Tibial nerve (tissue), 4 donors: ENCODE measurements at places on chromosomes 1 and 21.

- no peak for DNase-seq
- H3K4me1 ChIP-seq, result peaks cover 36% of the 10 kb centered on the region
- no peaks in the 10 kb centered on the region for H3K36me3 ChIP-seq
- H3K4me3 ChIP-seq, result no peak overlapping the region
- no peaks in the 10 kb centered on the region for H3K27me3 ChIP-seq
Measured at GRCh38 chr1:108831225-108831624, 25.7 kb downstream of the AKNAD1 start.

GRCh38 chr1:2299131-2299627 lies 71.1 kb downstream of the SKI start:
- peaks cover 2% of the 10 kb centered on the region for H3K36me3 ChIP-seq
- H3K27me3 ChIP-seq, result no peaks in the 10 kb centered on the region
- peaks cover 63% of the 10 kb centered on the region for H3K4me1 ChIP-seq
- H3K4me3 ChIP-seq, result no peak overlapping the region

- no peaks in the 10 kb centered on the region for H3K36me3 ChIP-seq
- H3K4me1 ChIP-seq, result no peaks in the 10 kb centered on the region
- no peak for DNase-seq
- H3K4me3 ChIP-seq, result no peak overlapping the region
Measured at GRCh38 chr1:208326033-208326432, 81.8 kb upstream of the PLXNA2 start.

GRCh38 chr1:232629250-232630046 lies 485 bp downstream of the SIPA1L2 start:
- no peaks in the 10 kb centered on the region for H3K36me3 ChIP-seq
- H3K4me3 ChIP-seq, result peak overlapping the region; percentile 88
- H3K27ac ChIP-seq, result peak overlapping the region; percentile 56

DNA sequence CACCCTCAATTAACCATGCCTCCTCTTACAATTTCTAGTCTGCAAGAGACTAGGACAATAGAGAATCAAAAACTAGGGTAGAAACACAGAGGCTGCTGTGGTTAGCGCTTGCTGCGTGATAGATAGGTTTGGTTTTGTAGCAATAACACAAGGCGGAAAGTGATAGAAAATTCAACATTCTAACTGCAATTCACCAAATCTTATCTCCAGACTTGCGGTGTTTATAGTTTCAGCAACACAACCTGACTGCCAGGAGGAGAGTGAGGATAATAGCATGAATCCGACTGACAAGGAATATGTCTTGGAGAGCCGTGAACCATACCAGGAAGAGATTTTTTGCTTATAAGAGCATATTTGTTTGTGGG lies 30.7 kb upstream of the IFNAR2 start:
- no peak for DNase-seq
- H3K36me3 ChIP-seq, result no peaks in the 10 kb centered on the region
- peaks cover 27% of the 10 kb centered on the region for H3K4me1 ChIP-seq
- H3K27me3 ChIP-seq, result no peaks in the 10 kb centered on the region

GRCh38 chr1:3169665-3170356 lies 100.8 kb downstream of the PRDM16 start:
- no peak for DNase-seq
- no peaks in the 10 kb centered on the region for H3K4me1 ChIP-seq
- H3K4me3 ChIP-seq, result peak overlapping the region; percentile 30
- peak overlapping the region; percentile 79 for H3K27ac ChIP-seq
- H3K27me3 ChIP-seq, result no peaks in the 10 kb centered on the region

DNA sequence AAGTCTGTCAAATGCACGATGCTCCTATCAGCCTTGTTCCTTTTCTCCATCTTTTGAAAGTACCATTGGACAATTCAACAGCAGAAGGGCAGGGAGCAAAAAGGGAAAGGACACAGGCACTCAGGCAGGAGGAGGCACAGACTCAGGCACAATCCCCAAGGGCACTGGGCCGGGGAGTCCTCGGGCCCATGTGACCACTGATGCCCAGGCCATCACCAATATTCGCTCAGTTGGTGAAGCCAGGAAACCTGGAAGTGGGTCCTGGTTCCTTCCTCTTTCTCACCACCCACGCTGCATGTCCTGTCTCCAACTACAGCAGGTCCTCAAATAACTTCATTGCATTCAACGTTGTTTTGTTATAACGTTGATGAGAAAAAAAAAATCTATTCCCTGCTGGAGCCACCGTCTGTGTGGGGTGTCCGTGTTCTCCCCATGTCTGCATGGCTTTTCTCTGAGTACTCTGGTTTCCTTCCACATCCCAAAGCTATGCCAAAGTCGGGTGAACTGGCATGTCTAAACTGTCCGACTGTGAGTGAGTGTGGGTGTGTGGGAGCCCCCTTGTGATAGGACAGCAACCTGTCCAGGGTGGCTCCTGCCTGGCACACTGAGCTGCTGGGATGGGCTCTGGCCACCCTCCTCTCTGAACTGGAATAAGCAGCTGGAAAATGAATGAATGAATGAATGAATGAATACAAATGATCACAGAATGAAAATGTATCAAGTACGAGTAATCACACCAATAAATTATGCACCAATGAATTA lies 12.5 kb downstream of the NID1 start:
- no peak overlapping the region for H3K4me3 ChIP-seq
- no peaks in the 10 kb centered on the region for H3K27me3 ChIP-seq
- DNase-seq, result no peak

DNA sequence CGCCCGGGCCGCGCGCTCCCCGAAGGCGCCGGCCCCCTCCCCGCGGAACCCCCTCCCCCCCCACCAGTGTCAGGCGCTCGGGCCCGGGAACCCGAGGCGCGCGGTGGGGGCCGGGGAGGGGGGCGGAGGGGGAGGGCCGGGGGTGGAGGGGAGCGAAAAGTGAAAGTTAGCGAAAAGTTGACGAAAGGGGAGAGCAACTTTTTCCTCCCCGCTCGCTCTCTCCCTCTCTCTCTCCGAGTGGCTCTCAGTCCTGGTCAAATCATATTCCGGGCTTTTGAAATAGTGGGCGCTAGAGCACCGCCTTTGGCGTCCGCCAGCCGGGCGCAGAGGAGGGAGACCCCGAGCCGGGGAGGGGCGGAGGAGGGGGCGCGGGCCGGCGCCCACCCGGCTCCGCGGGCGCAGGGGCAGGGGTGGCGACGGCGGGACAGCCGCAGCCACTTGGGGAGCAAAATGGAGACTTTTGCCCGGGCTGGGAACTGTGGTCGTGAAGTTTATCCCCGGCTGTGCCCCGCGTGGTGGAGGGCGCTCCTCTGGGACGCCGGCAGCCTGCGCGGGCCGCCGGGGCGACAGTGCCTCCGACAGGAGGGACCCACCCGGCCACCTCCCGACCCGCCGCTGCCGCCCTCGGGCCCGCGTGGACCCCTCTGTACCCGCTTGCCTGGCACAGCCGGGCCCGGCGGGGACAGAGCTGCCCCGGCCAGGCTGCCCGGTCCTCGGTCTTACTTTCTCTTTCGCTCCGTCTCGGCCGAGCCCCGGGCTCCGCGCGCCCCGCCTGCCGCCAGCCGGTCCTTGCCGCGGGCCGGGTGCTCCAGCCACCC lies 697 bp downstream of the PRDM16 start:
- peaks cover 14% of the 10 kb centered on the region for H3K4me1 ChIP-seq
- H3K27me3 ChIP-seq, result no peaks in the 10 kb centered on the region
- peak overlapping the region; percentile 57 for H3K4me3 ChIP-seq
- H3K27ac ChIP-seq, result peak overlapping the region; percentile 97
- DNase-seq, result peak; percentile 30

GRCh38 chr1:170544624-170545023 lies 12.7 kb downstream of the GORAB start:
- H3K36me3 ChIP-seq, result peaks cover 5% of the 10 kb centered on the region
- no peaks in the 10 kb centered on the region for H3K4me1 ChIP-seq
- H3K27me3 ChIP-seq, result no peaks in the 10 kb centered on the region
- no peak overlapping the region for H3K4me3 ChIP-seq

- H3K27ac ChIP-seq, result peak overlapping the region; percentile 9
- no peak for DNase-seq
- H3K36me3 ChIP-seq, result no peaks in the 10 kb centered on the region
- no peak overlapping the region for H3K4me3 ChIP-seq
- H3K4me1 ChIP-seq, result no peaks in the 10 kb centered on the region
Measured at GRCh38 chr1:54927472-54928240, 40.7 kb upstream of the DHCR24 start.

GRCh38 chr1:25996966-25997827 lies 666 bp downstream of the PAFAH2 start:
- H3K4me3 ChIP-seq, result peak overlapping the region; percentile 40
- DNase-seq, result peak; percentile 70
- H3K36me3 ChIP-seq, result no peaks in the 10 kb centered on the region
- peak overlapping the region; percentile 80 for H3K27ac ChIP-seq

- H3K4me1 ChIP-seq, result no peaks in the 10 kb centered on the region
- no peak overlapping the region for H3K27ac ChIP-seq
- H3K27me3 ChIP-seq, result no peaks in the 10 kb centered on the region
- no peak overlapping the region for H3K4me3 ChIP-seq
- DNase-seq, result no peak
Measured at GRCh38 chr1:33524586-33524985, 52.1 kb downstream of the ZSCAN20 start.

GRCh38 chr1:43324810-43325209 lies 12.8 kb upstream of the MPL start:
- H3K27ac ChIP-seq, result no peak overlapping the region
- H3K4me3 ChIP-seq, result no peak overlapping the region
- no peaks in the 10 kb centered on the region for H3K36me3 ChIP-seq
- H3K4me1 ChIP-seq, result no peaks in the 10 kb centered on the region
- no peak for DNase-seq
- no peaks in the 10 kb centered on the region for H3K27me3 ChIP-seq

DNA sequence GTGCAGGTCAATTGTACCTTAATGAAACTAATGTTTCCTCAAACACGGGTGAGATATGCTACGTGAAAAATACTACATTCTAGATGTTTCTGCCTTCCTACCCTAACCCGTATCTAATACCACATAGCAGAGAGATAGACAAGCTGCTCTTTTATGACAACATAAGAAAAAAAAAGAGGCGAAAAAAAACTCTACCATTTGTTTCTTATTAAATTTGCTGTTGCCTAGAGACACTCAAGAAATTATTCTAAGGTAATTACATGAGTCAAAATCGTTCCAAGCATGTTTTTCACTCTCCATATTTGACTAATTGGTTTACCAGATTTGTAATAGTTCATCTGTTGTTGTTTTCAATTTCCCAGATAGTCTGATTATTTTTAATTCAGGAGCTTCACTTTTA lies 27.4 kb downstream of the PALMD start:
- H3K27ac ChIP-seq, result no peak overlapping the region
- H3K4me1 ChIP-seq, result no peaks in the 10 kb centered on the region
- no peaks in the 10 kb centered on the region for H3K27me3 ChIP-seq
- no peak overlapping the region for H3K4me3 ChIP-seq
- no peak for DNase-seq

- H3K4me1 ChIP-seq, result no peaks in the 10 kb centered on the region
- H3K27me3 ChIP-seq, result no peaks in the 10 kb centered on the region
- H3K36me3 ChIP-seq, result no peaks in the 10 kb centered on the region
Measured at GRCh38 chr1:89081005-89081404, 16.0 kb upstream of the GBP1 start.

DNA sequence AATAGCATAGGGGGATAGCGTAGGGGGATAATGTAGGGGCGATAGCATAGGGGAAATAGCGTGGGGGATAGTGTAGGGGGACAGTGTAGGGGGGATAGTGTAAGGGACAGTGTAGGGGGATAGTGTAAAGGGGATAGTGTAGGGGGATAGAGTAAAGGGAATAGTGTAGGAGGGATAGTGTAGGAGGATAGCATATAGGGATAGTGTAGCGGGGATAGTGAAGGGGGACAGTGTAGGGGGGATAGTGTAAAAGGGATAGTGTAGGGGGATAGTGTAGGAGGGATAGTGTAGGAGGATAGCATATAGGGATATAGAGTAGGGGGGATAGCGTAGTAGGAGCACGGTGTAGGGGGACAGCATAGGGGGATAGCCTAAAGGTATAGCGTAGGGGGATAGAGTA lies 14.1 kb upstream of the ARF1 start:
- no peaks in the 10 kb centered on the region for H3K4me1 ChIP-seq
- H3K27me3 ChIP-seq, result no peaks in the 10 kb centered on the region
- no peaks in the 10 kb centered on the region for H3K36me3 ChIP-seq
- no peak overlapping the region for H3K27ac ChIP-seq

DNA sequence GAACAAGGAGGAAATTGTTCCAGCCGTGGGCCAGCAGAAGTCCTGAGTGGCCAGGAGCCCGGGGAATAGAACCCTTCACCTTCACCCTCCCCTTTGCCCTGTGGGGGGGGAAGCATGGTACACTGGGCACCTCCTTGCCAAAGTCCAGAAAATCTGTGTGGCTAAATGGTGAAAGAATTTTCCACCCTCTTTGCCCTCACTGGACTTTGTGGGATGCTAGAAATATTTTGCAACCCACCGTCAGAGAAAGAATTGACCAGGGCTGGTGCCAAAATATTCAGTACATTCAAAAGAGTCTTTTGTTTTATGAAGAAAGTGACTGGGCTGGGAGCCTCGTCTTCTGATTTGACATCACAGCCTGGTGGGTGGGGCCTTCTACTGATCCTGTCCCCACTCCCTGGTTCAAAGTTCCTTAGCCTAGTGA lies 14.6 kb downstream of the NFASC start:
- no peak overlapping the region for H3K4me3 ChIP-seq
- H3K27me3 ChIP-seq, result no peaks in the 10 kb centered on the region
- peak; percentile 49 for DNase-seq

- no peak overlapping the region for H3K27ac ChIP-seq
- no peaks in the 10 kb centered on the region for H3K27me3 ChIP-seq
- H3K4me1 ChIP-seq, result no peaks in the 10 kb centered on the region
- no peak for DNase-seq
- H3K36me3 ChIP-seq, result no peaks in the 10 kb centered on the region
Measured at GRCh38 chr1:192890134-192890533, 81.3 kb downstream of the RGS2 start.

DNA sequence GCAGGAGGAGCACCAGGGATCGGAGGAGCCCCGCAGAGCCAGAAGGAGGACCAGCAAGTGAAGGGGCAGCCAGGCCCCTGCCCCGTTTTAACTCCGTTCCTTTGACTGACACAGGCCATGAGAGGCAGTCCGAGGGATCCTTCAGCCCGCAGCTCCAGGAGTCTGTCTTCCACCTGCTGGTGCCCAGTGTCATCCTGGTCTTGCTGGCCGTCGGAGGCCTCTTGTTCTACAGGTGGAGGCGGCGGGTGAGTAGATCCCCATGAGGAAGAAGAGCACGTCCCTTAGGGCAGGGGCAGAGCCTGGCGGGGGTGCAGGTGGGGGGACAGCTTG lies 13.3 kb downstream of the CSF1 start:
- H3K27ac ChIP-seq, result peak overlapping the region; percentile 7
- H3K36me3 ChIP-seq, result peaks cover 8% of the 10 kb centered on the region
- DNase-seq, result no peak
- no peak overlapping the region for H3K4me3 ChIP-seq
- H3K27me3 ChIP-seq, result no peaks in the 10 kb centered on the region
- no peaks in the 10 kb centered on the region for H3K4me1 ChIP-seq

DNA sequence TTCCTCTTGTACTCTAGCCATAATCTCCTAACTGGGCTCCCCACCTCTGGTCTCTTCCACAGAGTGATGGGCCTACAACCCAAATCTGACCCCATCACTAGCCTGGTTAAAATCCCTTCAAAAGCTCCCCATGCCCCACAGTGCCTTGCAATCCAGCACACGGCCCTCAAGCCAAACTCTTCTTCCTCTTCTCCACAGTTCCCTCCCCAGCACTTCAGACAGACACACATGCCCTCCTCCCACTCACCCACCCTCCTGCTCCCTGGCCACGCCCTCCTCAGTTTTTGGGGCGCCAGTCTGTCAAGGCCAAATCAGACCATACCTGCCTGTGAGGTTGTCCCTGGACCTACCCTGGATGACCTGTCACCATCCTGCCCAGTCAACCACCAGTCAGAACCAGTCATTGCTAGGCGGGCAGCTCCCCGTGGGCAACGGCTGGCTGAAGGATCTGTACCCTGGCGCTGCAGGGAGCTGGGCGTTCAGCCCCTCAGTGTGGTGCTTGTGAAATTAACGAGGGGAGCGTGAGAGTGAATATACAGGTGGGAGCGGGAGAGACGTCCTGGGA lies 753 bp downstream of the C1orf210 start:
- DNase-seq, result no peak
- no peak overlapping the region for H3K4me3 ChIP-seq
- no peaks in the 10 kb centered on the region for H3K27me3 ChIP-seq
- peak overlapping the region; percentile 30 for H3K27ac ChIP-seq
- no peaks in the 10 kb centered on the region for H3K4me1 ChIP-seq
